ENCODE measurements at places on chromosomes 4 and X.
A peak's percentile ranks its signal among the peaks of the same experiment; 100 is the strongest.

GRCh38 chr4:154376486-154376885, 115.1 kb downstream of the DCHS2 start:
- DNase-seq, result no peak

DNA sequence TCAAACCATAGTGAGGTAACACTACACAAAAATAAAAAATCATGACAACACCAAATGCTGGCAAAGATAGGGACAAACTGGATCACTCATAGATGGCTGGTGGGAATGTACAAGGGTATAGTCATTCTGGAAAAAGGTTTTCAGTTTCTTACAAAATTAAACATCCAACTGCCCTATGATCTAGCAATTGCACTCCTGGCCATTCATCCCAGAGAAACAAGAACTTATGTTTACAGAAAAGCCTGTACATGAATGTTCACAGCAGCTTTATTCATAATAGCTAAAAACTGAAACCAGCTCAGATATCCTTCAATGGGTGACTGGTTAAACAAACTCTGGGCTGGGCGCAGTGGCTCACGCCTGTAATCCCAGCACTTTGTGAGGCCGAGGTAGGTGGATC, 43.3 kb downstream of the NYX start:
- no peak for DNase-seq

DNA sequence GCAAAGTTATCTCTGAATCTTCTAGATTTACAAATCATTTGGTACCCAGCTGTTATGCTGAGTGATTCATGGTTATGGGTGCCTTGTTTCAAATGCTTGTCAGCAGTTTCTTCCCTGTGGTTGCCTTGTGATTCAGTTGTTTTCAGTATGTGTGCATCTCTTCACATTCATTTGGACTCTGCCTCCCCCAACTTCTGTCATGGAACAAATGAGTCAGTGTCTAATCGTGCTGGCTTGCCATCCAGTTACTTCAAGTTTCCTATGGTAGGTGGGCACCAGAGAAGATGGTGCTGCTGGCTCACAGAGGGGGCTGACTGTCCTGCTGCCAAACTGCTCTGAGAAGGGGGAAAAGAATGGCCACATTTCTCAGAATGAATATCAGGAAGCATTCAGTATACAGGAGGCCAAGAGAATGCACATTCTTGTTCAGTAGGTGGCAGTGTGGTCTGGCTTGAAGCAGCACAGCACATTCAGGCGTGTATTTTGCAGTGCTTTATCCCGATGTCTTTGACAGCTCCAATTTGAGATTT, 260.9 kb downstream of the GLUD2 start:
- DNase-seq, result peak; percentile 41

DNA sequence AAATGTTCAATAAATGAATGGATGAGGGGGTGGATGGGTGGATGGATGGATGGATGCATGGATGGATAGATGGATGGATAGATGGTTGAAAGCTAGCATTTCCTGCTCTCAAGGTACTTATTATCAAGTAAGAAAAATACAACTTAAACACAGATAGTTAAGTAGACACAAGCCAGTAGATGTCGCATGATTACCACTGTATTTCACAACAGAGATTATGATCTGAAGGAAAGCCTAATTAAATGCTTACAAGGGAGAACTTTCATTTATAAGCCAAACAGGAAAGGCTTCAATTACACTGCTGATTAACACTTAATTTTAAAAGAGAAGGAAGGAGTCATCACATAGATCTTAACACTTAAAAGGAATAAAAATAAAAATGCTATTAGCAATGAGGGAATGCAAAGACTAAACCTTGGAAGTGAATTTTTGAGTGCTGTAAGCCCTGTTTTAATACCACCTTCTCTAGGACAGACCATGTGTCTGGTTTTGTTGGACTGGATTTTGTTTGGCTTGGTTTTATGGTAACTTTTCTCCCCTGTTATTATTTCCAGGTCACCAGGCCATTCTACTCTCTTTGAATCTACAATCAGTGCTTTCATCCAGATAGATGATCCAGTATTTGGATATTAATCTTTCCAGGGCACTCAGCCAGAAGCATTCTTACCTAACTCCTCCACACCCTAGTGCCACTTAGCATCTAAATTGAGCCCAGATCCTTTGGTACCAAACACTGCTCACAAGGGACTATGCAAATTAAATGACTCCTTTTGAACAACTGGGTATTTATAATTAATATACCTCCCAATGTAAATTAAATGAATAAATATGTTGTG, 75.5 kb upstream of the SLC39A8 start:
- DNase-seq, result no peak

- DNase-seq, result no peak
Observed at GRCh38 chr4:64796581-64796980, 387.3 kb upstream of the TECRL start.

DNA sequence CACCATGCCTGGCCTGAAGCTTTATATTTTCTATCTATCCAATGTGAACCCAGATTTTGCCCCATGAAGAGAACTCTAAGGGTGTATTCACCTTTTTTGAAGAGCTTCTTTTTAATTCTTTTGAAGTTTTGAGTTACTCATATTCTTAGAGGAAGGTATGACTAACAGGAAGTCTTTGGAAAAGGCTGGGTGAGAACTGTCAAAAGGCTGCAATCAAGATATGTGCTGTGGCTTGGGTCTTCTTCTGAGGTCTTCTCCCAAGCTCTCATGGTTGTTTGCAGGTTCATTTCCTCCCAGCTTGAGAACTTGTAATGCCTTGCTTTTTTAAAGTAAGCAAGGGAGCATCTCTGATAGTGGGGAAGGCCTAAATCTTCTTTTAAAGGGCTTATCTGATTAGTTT, 3.1 kb upstream of the C4orf17 start:
- peak; percentile 96 for DNase-seq

DNA sequence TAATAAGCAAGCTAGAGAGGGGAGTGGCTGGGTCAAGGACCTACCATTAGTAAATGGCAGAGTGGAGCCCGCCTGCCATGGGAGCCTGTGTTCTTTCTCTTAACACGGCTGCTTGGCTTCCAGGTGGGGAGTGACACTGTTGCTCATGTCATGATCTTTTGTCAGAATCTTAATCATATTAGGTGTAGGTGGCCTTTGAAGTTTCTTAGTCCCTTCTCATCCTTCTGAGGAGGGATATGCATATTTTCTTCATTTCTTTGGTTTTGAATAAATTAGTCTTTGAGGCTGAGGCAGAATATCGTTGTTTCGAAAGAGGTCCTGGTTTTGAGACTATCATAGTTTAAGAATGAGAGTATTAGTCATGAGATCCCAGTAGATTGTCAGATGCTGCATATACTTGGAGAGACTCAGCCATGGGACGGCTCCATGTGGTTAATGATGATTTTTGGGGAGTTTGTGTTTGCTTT, 28.9 kb downstream of the SNX25 start:
- no peak for DNase-seq

DNA sequence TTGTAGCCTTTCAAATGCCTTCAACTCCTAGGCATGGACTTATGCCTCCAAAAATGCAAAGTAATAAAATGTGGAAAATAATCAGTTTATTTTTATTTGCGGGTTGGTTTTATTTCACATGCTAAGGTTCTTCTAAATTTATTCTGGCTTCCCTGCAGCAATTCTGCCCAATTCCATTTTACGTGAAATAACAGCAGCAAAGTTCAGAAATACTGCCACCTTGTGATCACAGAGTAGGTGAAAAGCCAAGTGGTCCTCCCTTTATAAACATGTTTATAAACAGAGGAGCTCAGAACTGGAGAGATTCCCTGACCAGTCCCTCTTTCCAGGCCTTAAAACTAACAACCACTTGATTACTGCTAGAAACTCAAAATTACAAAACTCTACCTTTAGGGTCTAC, 14.7 kb upstream of the DCHS2 start:
- no peak for DNase-seq

DNA sequence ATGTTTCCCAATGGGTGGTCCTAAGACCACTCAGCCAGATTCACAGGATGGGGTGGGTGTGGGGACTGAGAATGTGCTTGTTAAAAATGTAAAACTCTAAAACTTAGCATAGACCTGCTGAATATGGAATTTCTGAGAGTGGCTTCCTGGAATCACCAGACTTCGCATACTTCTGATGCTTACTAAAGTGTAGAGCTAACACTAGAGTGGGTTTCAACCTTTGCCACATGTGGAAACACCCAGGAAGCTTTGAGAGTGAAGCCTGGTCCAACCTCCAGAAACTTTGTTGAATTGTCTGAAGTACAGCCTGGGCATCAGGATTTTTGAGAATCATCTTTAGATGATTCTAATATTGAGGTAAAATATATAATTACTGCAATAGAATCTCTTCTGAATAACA, 167.8 kb upstream of the EDNRA start:
- DNase-seq, result no peak

GRCh38 chr4:185470501-185471195, 885 bp downstream of the CCDC110 start:
- peak; percentile 46 for DNase-seq

DNA sequence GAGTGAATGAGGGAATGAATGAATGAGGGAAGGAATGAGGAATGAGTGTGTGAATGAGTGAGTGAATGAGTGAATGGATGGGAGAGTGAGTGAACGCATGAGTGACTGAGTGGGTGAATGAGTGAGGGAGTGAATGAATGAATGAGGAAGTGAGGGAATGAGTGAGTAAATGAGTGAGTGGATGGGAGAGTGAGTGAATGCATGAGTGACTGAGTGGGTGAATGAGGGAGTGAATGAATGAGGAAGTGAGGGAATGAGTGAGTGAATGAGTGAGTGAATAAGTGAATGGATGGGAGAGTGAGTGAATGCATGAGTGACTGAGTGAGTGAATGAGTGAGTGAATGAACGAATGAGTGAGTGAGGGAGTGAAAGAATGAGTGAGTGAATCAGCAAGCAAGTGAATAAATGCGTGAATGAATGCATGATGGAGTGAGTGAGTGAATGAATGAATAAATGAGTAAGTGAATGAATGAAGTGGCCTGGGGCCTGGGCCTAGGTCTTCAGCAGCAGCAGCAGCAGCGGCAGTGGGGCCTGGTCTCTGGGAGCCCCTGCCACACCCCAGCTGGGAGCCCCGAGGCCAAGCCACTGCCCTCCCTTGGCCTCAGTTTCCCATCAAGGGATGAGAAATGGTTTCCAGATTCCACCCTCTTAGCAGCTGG, 16.2 kb upstream of the PSAPL1 start:
- DNase-seq, result no peak

- DNase-seq, result peak; percentile 10
Observed at GRCh38 chr4:52588771-52589591, 70.1 kb downstream of the USP46 start.

GRCh38 chrX:53412446-53412845, 10.0 kb downstream of the SMC1A start:
- no peak for DNase-seq

DNA sequence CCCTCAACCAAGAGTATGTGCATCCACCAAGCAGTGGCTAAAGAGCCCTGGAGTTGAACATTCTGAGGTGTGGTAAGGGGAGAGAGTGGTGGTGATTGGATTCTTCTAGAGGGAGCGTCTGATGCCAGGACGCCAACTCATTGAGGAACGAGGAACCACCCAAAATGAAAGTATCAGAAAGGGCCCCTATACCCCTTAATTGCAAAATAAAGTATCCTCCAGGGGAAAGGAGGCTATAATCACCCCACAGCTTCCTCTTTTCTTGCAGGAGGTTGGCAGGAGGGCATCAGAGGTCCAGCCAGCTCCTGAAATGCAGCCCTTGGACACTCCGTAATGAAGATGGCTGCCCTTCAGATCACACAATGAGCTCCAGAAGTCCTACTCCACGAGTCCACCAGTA, 5.3 kb upstream of the KIAA1210 start:
- DNase-seq, result no peak

DNA sequence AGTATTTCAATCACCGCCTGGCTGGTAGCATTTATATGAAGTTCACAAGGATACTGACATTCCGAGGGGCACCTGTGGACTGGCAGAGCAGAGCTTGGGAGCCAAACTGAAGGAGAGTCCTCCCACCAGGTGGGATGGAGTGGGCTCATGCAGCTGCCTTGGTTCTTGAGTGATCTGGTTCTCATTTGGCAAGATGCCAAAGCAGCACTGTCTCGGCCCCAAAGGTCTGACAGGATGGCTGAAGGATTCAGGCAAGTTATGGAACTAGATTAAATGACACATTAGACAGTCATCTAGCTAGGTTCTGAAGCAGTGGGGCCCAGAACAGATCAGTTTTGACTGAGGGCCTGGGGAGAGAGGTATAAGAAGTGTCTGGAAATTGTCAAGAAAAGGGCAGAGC, 3.2 kb downstream of the FGF16 start:
- no peak for DNase-seq

GRCh38 chr4:122992057-122992456, 69.7 kb upstream of the NUDT6 start:
- no peak for DNase-seq

DNA sequence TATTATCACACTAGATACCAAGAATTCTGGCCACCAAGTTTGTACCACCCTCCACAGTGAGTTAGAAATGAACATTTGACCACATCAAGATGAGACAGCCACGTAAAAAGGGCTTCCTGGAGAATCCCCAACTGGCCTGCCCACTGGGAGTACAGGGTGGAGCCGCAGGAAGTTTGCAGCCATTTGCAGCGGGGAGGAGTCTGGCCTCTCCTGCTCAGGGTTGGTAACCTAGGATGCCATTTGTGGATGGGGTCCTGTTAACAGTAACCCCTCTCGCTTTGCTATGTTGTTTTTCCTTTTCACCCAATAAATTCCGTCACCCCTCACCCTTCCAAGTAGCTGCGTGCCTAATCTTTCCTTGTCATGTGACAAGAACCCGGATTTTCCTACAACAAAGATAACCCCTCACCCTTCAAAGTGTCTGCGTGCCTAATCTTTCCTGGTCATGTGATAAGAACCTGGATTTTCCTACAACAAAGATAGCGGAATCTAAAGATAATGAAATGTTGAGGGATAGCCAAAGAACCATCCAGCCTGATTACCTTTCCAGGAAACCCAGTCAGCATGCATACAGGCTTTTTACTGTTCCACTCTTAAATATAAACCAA, 245.4 kb downstream of the NAF1 start:
- DNase-seq, result no peak

DNA sequence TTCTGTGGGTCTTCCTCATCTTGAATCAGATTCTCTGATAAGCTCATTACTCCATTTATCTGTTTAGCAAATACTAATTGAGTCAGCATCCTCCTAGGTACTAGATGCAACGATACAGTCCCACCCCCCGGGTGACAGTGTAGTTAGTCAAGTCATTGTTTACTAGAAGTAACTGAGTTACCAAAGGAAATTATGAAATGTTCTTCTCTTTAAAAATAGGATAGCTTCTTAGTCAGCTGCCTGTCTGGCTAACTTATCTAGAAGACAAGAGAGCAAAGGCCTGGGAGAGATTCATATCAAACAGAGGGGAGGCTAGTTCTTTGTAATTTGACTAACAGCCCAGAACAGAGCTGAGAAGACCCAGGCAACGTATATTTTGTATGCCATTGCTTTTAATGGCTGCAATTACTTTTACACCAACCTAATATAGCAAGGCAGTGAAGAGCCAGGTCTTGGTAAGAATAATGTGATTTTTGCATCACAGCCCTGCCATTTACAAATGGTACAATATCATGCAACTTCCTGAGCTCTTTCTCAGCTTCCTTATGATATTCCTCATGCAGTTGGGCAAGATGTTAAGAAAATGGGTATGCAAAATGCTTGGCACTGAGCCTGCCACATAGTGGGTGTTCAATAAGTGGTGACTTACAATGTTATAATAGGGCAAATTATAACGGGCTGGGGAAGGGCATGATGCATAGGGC, 149.9 kb downstream of the CHIC2 start:
- no peak for DNase-seq

- no peak for DNase-seq
Observed at GRCh38 chr4:109315818-109316217, 13.4 kb upstream of the COL25A1 start.

GRCh38 chr4:40908297-40908696, 158.5 kb downstream of the NSUN7 start:
- DNase-seq, result no peak
